Memory B cell (primary cell): ENCODE measurements at places on chromosomes 6 and 20.

DNA sequence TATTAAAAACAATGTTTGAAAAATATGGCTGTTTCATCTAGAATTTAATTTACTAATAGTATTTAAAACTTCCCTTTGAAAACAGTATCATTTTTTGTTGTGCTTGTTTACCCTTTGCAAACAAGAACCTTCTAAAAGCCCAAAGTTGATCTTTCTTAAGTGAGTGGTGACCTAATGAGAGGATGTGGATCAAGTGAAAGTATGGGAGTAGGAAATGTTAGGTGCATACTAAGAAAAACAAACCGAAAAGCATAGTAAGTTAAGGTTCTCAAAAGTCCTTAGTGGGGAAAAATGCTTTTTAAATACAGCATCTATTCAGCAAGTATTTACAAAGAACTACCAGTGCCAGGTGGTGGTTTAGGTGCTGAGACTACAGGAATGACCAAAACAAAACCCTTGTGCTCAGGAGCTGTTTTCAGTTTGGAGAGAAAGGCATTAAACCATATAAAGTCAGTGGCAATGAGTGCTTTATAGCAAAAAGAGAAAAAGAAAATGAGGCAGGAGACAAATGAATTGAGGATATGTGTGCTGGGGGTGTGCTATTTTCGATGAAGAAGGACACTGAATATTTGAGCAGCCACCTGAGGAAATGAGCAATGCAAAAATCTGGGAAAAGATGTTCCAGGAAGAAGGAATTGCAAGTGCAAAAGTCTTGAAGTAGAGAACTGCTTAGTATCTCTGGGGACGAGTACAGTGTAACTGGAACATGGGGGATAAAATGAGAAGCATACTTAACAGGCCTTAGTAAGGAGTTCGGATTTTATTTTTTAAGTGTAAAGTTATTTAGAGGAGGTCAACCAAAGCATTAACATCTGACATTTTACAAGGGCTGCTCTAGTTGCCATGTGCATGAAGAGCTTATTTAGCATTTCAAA, 24.0 kb downstream of the RNF146 start:
- no peak for DNase-seq

- no peak for DNase-seq
These were observed 100.3 kb downstream of the SMOC2 start for GRCh38 chr6:168541307-168541706.

GRCh38 chr6:23940466-23940865, 185.5 kb upstream of the NRSN1 start:
- no peak for DNase-seq

DNA sequence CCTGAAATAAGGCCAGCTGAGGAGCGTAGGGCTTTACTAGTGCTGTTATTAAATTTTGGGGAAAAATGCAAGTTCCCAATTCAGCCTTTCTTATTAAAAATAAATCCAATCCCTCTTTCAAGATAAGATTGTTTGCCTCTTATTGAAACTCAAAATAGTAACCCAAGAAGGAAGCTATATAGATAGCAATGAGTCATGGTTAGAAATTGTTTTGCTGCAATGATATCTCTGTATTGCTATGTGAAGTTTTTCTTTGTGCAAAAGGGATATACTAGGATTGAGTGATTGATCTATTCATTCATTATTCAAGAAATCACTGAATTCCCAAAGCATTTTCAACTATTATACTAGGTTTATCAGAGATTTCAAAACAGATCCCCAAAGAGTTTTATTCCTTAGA, 93.0 kb upstream of the HDAC2 start:
- no peak for DNase-seq

DNA sequence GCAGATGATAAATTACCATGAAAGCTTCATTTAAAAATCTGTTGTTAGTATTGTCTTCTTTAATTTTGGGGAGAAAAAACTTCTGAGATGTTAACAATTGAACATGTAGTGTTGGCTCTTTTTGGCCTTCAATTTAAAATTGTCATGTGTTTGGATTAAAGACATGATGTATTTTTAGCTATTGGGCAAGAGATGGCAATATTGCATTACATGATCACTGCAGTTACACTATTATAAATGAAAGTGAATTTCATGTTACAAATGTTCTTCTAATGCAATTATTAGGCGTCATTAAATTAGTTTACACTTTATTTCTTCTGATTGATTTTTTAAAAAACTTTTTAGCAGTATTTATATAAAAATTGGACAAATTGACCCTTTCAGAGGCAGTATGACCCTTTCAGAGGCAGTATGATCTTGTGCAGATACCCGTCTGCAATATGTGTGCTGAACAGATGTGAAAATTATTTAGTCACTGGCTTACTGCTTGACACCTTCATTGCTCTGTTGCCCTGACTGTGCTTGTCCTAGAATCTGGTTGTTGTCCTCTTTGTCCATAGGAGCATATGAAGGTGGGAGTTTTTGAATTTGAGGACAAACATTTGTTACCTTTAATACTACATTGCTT, 25.8 kb downstream of the CDKAL1 start:
- DNase-seq, result no peak

DNA sequence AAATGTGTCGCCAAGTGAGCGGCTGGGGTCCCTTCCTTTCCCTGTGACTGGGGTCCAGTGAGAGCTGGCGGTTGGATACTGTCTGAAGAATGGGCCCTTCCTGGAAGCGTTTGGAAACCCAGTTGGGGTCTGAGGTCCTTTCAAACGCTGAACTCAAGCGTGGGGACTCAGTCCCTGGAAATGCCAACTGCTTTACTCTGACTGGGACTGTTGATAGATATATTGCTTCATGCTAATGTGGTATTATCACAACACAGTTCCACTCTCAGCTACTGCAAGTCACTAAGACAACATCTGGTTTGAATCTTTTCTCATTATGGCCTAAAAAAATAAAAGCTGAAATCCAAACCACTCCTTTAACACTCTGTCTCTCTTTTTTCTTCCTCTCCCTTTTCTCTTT, 23.7 kb upstream of the PSMF1 start:
- no peak for DNase-seq

DNA sequence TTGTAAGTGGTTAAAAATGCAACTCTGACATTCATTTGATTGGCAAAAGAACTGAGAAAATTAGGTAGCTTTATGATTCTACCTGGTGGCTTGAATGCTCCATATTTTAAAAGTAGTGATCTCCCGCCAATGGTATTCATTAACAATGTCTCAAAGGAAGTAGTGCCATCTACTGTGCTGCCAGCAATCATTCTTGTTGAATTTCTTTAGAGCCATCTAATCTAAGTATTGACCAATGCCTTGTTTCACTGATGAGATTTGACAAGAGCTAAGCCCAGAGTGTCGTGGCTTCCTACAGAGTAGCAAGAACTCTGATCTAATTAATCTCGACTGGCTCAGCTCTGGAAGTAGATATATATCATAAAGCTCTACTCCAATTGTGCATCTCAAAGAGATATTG, 696.7 kb downstream of the C6orf118 start:
- DNase-seq, result no peak

DNA sequence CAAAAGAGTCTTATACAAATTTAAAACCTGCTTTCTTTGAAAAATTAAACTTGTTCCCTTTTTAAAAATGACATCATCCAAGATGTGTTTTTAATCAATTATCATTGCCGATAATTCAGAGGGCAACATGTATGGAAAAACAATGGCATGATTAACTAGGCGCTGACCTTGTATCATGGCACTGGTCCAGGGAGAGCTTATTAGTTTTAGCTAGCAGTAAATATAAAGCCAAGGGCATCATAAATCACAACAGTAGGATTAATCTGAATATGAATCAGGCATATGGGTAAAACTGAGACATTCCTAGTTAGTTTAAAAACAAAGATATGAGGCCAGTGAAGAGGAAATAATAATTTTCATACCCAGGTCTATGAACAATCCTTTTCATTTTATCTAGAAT, 374.0 kb downstream of the HDGFL1 start:
- DNase-seq, result no peak
